ENCODE measurements at places on chromosomes 1 and 21.

DNA sequence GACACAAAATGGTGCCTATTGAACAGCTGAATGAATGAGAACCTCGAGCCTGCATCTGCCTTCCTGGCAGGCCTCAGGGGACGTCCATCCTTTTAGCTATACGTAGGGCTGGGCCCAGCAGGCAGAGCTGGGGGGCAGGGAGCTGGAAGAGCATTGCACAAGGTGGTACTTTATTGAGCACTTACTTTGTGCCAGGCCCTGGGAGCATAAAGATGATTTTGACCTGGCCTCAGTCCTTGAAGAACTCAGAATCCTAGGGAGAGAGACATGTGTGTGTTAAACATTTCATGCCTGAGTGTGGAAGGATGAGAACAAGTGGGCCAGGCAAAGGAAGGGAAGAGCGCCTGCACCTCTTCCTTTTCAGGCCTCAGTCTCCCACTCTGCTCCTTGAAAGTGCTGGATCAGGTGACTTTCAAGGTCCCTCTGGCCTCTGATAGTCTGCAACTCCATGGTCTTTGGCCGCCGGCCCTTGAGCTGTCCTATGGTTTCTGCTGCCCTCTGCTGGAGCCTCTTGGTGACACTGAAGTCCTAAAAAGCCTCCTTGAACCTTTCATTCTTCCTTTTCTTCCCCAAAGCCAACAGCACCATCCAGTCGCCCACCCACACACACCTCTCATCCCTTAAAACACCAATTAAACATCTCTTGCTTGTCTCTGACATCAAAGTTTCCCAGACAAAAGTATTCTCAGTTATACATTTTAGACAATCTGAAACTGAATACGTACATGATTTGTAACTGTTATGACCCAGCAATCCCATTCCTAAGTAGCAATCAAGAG lies 3.5 kb upstream of the PEAR1 start:
- DNase-seq = peak; percentile 39

- DNase-seq = no peak
Observed at GRCh38 chr1:54583307-54583686, 35.3 kb downstream of the ACOT11 start.

DNA sequence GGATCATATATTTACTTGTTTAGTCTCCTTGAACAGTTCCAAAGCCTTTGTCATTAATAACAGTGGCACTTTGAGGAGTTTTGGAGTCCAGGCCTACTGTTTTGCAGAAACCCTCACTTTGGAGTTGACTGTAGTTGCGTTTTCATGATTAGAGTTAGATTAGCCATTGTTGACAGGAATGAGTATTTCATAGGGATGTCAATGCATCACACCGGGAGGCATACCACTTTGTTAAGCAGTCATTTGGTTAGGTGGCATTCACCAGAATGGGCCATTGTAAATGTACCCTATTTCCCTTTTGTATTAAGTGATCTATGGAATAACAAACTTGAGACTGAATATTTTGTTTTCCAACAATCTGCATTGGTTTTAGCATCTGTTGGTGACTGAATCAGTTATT lies 11.8 kb downstream of the MRPS6 start:
- no peak for DNase-seq

GRCh38 chr1:48341221-48341620 lies 118.7 kb downstream of the SLC5A9 start:
- no peak for DNase-seq

DNA sequence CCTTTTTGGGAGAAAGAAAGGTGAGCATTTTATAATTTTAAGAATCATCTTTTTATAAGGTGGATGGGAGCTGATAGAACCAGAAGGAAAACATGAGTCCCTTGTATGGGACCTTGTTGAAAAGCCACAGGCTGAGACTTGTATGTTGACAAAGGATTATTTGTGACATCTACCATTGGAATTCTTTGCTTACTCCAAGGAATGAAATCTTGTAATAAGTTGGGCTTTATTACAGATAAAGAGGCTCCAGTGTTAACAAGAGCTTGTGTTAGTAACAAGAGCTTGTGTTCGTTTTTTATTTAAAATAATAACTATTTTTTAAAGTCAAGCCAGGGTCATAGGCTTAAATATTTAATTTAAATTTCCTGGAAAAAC lies 201.1 kb upstream of the CHRM3 start:
- no peak for DNase-seq

All from effector memory CD8-positive, alpha-beta T cell (primary cell).